Glomerular endothelial cell (primary cell): ENCODE measurements at places on chromosomes 7 and 10. TPM values are rescaled to one million over a fixed set of nuclear protein-coding genes. Genes with fewer than 3 reads are reported as not detected.
A peak's percentile ranks its signal among the peaks of the same experiment; 100 is the strongest.

ERVW-1 gene
- total RNA-seq: not detected in 2 replicates

LOXL4 gene
- total RNA-seq: 2.0 and 7.0 TPM in 2 replicates

AHR gene
- 51.8 and 56.9 TPM in 2 replicates for total RNA-seq

TES gene
- 73.9 and 94.4 TPM in 2 replicates for total RNA-seq

DNA sequence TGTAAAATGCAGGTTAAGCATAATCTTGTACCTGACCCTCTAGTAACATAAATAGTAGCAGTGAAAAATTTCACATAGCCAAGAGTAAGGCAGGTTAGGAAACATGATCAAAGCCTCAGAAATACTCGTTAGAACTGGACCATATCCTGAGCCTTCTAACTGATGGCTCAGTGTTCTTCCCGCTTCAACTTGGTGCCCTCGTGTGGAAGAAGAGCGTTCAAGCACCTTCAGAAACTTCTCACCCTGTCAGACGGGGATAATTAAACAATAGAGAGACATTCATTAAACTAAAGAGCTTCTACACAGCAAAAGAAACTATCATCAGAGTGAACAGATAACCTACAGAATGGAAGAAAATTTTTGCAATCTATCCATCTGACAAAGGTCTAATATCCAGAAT, 124.5 kb downstream of the MYOF start:
- DNase-seq: no peak

DNA sequence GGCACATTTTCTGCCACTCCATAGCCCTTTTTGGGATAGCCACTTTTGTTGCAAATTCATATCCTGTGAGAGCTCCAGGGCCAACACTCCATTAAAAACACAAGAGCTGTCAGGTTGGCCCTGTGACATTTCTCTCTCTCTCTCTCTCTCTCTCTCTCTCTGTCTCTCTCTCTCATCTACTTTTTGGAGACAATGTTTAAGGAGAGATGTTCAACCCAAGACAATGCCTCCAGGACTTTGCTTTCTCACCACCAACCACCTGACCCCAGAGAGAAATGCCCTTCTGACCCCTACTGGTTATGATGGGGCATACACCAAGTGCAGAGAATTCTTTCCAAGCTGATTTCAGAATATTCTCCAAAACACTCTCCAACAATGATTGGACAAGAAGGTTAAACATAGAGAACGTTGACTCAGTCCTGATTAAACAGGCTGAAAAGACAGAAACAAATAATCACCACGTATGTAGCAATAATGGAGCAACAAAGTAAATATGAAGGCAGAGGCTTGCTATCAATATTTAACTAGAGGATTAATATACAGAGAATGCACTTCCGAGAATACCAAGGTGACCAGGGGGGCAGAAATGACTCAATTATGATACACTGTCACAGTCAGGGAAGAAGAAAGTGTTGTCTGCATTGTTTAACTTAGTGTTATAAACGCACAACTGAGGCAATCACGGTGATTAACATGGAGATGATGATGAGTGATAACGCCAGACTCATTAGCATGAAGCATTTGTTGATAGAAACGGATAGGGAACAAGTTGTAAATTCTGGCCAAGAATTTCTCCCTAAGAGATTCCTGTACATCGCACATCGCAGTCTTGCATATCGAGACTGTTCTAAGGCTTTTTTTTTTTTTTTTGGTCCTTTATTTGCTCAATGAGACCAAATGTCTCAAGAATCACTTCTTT, 178.5 kb downstream of the NRP1 start:
- DNase-seq: no peak

DNA sequence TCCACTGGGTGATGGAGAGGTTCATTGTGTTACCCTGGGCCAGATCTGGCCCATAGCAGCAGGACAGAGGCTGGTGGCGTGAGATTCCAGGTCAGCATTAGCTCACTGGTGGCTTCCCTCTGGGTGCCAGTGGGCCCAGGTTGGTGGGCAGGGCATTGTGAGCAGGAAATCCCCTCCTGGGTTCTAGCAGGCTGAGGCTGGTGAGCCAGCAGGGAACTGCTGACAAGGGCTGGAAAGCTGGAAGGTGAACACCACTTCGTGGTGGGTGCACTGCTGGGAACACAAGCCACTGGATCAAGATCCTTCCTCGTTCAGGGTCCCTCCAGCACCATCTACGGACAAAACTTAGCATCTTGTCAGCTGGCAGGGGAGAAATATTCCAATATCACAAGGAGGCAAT, 259.2 kb upstream of the FZD1 start:
- no peak for DNase-seq

DNA sequence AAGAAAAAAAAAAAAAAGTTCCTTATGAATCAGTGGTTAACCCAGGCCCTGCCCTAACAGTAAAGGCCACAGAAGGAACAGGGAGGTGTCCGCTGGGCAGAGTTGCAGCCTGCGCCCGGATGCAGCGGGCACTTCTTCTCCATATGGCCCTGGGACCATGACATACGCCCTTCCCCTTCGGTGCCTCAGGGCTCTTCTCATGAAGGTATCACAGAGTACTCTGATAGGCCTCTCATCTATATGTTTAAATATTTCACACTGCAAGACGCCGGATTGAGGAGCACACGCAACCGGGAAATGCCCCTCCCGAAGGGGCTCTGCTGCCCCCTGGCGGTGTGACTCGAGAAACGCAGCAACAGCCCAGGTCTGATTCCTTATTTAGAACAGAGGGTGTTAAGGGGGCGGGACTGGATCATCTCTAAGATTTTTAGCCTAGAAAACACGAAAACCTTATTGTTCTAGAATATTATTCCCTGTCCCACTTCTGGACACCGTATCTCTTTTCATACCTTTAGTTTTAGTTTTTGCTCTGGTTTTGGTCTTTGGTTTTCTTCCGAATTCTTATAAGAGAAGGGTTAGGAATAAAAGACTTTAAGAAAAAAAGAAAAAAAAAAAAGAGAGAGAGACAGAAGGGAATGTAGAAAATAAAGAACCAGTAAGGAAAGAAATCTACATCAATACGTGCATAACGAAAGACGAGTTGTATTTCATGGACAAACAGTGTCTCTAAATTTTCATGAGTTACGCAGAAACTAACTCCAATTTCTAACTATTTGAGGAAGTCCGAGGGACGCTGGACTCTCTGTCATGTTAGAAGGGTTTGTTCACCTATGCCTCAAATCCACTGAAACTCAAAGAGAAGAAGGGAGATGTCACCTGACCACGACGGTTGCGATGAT, 12.0 kb downstream of the DAGLB start:
- peak; percentile 62 for DNase-seq

DNA sequence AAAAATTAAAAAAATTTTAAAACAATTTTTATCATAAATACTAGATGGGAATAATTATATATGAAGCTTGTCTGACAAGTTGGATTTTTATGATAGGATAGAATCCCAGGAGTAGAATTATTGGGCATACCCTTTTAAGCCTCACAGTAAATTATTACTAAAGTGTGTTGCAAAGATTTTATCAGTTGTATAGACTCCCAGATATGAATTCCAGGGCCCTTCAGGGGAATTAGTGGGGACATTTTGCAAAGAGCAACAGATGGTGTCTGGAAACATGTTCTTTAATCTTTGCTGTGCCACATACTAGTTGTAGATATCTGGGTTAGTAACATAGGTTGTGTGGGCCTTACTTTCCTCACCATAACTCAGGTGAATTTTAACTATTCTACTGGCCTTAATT, 28.7 kb downstream of the ZEB1 start:
- DNase-seq: no peak

GRCh38 chr7:131057794-131058070, 269.9 kb upstream of the MKLN1 start:
- no peak for DNase-seq

DNA sequence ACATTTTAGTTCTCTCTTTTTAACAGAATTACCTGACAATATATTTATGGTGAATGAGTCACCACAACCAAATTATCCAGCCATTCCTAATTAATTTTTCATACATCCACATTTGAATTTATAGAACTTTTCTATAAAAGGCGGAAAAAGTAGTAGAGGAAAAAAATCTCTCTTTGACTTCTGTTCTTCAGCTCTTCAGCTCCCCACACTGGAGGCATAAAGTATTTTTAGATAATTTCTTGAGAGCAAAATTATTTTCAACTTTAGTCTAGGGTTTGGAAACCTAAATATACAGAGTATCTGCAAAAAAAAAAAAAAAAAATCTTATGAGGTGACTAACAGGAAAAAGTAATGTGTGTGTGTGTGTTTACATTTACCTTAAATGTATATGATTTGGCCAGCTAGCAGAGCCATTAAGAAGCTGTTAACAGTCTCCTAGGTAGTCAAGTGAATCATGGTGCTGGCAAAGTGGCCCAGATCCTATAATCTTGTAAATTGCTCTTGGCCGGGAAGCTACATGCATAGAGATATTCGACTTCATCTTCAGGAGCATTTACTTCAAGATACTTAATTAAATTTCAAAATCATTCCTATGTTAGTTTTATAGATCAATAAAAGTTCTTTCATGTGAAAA, 383.1 kb upstream of the STEAP1 start:
- DNase-seq: no peak

DNA sequence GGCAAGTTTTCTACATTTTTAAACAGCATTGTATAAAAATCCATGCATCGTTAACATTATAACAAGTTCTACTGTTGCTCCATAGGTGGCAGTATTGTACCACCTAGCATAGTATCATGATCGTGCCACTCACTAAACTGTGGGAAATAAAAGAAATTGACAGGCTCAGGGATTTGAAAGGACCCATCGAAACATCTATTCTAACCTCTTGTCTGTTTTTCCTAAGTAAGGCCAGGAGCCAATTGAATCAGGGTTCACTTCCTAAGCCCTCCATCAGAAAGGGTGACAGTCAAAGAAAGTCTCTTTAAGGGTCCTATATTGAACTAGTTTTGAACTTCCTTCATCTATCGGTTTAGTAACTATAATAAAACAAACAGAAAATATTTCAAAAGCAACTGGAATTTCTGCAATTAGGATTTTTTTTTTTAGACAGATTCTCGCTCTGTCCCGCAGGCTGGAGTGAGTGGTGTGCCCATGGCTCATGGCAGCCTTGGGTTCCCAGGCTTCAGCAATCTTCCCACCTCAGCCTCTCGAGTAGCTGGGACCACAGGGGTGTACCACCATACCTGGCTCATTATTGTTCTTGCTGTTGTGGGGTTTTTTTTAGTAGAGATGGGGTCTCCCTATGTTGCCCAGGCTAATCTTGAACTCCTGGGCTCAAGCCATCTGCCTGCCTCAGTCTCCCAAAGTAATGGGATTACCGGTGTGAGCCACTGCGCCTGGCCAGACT, 9.4 kb downstream of the HACD1 start:
- DNase-seq: no peak

- DNase-seq: no peak
Observed at GRCh38 chr10:86110156-86110786, 256.3 kb downstream of the GRID1 start.

DNA sequence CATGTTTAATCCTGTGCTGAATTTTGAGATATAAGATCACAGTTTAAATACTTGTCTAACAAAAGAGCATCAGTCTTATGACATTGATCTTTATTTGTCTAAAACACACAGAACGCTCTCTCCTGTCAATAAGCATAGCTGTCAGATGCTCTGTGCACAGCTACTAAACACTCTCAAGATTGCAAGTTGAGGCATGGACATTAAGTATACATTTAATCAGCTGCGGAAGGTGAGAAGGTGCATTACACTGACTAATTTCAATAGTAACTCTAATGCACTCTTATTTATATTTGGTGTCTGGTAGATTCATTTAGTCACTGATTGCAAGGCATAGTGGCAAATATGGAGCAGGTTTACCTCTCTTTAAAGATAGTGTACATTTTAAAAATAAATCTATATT, 580.3 kb upstream of the NRP1 start:
- no peak for DNase-seq

DNA sequence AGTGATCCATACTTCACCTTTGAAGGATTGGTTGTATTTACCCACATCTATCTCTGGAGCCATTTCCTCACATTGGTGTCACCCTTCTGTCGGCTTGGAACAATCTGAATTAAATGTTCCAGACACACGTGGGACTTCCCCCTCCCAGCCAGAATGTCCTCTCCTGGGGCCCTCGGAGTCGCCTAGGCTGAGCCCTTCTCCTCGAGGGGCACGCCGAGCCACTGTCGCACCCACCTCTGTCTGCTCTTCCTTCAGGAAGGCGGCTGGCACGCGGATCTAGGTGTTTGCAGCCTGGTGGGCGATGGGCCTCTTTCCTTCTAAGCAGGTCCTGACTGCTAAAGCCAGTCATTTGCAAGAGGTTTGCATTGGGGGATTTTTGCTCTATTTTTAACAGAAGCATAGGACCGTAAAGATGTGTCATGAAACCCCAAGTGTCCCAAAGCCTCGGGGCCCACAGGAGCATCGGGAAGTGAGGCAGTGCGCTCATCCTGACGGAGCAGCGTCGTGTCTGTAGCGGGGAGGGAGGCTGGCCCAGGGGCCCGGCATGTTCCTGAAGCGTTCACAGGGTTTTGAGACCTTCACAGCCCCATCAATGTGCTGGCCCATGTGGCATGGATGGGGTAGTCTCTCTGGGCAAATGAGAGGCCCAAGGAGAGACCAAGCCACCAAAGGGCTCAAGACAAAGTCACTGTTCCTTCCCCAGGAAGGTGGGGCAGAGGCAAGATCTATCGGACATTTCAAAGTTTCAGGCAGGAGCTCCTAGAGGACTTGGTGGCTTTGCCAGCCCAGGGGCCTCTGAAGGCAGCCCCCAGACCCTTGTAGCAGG, 86.7 kb downstream of the RGS10 start:
- DNase-seq: no peak

GRCh38 chr7:6708304-6708703, 1.6 kb upstream of the ZNF12 start:
- no peak for DNase-seq

DNA sequence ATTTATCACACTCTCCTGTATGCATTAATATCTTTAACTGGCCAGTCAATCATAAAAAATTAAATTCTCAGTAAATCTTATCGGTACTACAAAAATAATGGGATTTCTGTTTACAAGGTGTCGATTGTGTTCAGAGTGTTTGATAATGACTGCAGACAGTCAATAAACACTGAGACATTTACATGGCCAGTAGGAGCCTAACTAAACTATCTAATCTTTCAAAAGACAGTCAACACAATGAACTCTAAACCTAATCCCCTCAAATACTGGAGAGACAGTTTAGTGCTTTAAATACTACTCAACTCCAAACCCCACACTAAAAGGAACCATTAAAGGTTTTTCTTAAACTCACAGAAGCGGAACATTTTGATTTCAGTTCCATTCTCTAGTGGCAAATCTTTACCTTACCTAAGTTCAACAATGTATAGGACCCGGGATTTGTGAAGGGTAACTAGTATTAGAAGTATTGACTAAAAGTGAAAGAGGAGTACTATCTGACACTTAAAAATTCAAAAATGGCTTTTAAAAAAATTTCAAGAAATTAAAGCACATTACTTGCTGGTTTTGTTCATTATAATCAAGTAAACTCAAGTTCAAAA, 37.3 kb upstream of the EXOC6 start:
- no peak for DNase-seq

- DNase-seq: no peak
Observed at GRCh38 chr10:44478876-44479705, 94.2 kb upstream of the CXCL12 start.

GRCh38 chr7:27112955-27113949, 10.8 kb upstream of the HOXA2 start:
- DNase-seq: no peak

GRCh38 chr7:10412422-10413019, 561.2 kb upstream of the PHF14 start:
- DNase-seq: peak; percentile 4
